ENCODE measurements at places on chromosomes 5 and 9.

DNA sequence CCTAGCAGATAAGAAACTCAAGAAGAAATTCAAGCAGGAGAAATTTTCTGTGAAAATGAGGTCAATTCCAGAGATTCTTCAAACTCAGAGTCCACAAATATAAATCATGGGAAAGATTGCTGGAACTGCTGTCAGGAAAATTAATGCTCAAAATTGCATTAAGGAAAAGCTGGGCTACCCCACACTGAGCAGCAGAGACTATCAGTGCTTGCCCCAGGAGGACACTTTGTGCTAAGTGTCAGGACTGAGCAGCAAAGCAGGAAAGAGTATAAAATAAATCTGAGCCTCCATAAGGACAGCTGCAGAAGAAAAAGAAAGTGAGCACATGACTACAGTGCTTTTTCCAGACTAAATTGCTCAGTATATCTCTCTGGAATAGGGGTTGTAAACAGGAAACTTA is 81.6 kb downstream of the RGS7BP start:
- DNase-seq = no peak

- DNase-seq = no peak
Measured at GRCh38 chr5:154757814-154758406, 2.7 kb downstream of the LARP1 start.

DNA sequence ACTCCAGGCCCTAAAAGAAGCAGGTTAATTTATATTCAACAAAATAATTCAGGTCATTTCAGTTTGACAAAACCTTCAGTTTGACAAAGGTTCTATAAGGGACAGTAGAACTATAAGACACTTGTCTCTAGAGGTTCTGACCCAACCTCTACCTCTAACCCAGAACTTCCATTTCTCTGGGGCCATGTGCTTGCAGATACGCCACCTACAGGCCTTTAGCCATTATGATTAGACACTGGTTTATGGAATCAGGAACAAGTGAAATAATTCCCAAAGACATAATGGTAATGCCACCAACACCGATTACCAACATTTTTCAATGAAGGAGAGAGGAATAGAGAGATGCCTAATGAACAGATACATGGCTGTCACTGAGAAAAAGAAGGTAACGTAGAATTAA is 733.9 kb downstream of the PRELID2 start:
- DNase-seq = no peak

DNA sequence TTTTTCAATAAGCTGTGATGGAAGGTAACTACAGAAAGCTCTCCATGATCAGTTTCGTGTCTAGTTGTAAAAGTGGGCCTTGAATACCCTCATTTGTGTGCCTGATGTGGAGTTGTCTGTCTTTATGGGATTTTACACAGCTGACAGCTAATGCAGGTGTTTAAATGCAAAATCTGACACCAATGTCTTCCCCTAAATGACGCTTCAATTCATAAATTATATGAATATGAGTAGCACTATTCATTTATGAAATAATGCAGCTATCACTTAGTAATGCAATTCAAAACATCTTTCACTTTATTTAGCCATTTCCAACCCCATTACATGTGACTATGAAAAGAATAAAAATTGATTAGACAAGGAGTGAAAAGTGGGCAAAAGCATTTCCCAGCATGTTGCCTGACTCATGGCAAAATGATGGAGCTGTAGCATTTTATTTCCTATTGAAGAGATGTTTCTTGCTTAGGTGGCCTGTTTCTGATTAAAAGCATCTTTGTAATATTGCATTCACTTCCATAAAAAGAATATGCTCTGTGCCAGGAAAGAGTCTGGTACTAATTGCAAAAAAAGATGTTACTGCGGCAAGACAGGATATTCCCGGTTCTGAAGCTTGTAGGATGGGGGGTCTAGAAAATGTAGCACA is 116.7 kb upstream of the HAPLN1 start:
- DNase-seq = no peak

DNA sequence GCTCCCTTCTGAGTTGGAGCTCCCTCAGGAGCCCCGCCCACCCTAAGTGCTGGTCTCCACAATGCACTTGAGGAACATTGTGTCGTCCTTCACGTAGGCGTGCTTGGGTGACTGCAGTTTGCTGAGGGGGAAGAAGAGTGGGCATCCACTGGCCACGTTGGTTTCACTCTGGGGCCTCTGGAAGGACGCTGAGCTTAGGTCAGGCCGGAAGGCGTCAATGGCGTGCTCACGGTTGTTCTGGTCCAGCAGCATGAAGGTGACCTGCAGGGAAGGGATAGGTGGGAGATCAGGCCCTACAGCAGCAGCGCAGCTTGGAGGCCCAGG is 21.7 kb downstream of the TRAF1 start:
- no peak for DNase-seq
